Left lung (tissue), 14 donors: ENCODE measurements at places on chromosomes 3 and 15. TPM values are rescaled to one million over a fixed set of nuclear protein-coding genes. Genes with fewer than 3 reads are reported as not detected.

XIRP1 gene
- 0.18 TPM for total RNA-seq

SKOR1 gene
- 0.34 TPM for total RNA-seq

DNA sequence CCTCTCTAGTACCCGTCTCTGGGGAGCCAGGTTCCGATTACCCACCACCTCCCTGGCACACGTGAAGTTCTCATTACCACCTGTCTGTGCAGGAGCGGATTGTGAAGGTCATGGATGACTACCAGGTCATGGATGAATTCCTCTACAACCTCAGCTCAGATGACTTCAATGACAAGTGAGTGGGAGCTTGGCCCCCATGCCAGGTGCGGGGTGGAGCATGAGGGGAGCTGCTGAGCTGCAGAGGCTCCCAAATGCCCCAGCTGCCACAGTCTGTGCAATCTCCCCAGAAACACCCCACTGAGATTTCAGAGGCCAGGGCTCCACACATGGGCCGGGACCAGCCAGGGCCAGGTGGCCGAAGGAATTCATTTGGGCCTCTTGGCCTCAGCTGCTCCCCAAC lies 34.3 kb downstream of the DNAH1 start:
- H3K27me3 ChIP-seq = no peaks in the 10 kb centered on the region
- no peak for DNase-seq
- no peaks in the 10 kb centered on the region for H3K4me1 ChIP-seq
- H3K36me3 ChIP-seq = no peaks in the 10 kb centered on the region

- no peak for DNase-seq
- H3K27ac ChIP-seq = no peak overlapping the region
- H3K27me3 ChIP-seq = no peaks in the 10 kb centered on the region
- no peaks in the 10 kb centered on the region for H3K4me1 ChIP-seq
- H3K4me3 ChIP-seq = no peak overlapping the region
- H3K36me3 ChIP-seq = no peaks in the 10 kb centered on the region
Observed at GRCh38 chr3:22988566-22988965, 214.6 kb upstream of the UBE2E2 start.

DNA sequence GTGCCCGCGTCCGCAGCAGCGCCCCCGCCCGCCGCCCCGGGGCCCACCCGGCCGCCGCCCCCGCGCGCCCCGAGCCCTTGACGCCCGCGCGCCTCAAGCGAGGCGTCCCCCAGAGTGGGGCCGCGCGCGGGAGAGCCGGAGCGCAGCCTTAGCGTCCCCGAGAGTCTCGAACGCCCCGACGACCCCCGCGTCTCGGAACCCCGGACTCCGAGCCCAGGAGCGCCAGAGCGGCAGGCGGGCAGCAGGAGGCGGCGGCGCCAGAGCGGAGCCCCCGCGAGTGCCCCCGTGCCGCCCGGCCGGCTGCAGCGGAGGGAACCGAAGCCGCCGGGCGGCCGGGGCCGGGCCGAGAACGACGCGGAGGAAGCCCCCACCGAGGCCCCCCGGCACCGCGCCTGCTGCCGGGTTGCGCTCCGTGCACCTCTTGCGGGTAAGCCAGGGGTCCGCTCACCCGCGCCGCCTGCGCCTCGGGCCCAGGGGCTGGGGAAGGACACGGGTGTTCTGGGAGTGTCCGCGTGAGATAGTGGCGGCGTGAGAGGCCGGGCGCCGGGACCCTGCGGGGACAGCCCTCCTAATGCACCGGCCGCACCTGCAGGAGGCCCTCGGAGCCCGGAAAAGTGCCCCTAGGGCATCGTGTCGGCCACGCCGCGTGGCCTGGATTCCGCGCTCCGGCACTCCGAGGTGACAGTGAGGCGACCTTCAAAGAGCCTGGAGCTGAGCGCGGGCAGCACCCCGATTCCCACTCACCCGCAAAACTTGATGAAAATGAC lies 52.0 kb upstream of the ULK4 start:
- peaks cover 55% of the 10 kb centered on the region for H3K4me1 ChIP-seq
- no peak for DNase-seq
- H3K27ac ChIP-seq = peak overlapping the region; percentile 100
- no peaks in the 10 kb centered on the region for H3K27me3 ChIP-seq

DNA sequence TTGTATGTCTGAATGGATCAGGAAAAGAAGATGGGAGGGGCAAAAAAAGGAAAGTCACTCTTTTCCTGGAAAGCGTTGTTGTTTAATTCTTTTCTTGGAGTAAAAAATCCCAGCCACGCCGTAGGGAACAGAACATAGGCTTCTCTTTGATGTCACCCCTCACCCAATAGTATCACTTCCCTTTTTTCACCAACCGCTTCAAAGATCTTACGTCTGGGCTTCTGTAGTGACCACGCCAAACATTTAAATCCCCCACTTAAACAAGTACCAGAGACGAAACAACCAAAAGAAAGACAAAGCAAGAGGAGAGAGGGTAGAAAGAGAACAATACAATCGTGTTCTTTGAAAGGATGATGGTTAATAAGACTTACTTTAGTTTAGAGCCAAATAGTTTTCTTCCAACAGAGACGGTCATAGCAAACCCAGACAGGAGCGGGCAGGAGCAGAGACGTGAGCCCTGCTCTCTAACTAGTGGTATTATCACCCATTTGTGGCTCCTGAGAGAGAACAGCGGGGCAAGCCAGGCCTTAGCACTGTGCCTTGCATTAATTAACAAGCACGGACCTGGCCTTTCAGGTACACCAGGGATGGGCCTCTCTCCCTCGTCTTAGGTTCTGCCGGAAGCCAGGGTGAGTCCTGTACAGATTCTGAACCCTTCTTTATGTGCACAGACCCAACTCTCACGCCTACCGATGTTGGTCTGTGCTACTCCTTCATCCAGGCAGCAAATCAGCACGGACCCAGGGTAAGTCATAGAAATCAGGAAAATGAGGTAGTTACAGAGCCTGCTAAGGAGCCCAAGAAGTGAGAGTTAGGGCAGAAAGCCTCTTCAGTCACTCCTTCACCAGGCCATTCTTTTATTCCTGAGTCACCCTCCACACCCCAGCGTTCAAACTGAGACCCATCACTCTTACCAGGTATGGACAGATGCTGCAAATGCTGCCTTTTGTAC lies 28.2 kb upstream of the BCL6 start:
- no peaks in the 10 kb centered on the region for H3K27me3 ChIP-seq
- no peak overlapping the region for H3K4me3 ChIP-seq
- no peak for DNase-seq
- no peaks in the 10 kb centered on the region for H3K36me3 ChIP-seq
- H3K27ac ChIP-seq = peak overlapping the region; percentile 54

DNA sequence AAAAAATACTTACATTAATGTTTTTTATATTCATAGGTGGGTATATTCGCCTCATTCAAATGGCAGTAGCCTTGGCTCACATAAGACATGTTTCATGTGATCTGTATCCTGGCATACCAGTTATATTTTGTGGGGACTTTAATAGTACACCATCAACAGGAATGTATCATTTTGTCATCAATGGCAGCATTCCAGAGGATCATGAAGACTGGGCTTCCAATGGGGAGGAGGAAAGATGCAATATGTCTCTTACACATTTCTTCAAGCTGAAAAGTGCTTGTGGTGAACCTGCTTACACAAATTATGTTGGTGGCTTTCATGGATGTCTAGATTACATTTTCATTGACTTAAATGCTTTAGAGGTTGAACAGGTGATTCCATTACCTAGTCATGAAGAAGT lies 3.5 kb downstream of the PDE12 start:
- peaks cover 47% of the 10 kb centered on the region for H3K4me1 ChIP-seq
- no peaks in the 10 kb centered on the region for H3K36me3 ChIP-seq
- no peak overlapping the region for H3K27ac ChIP-seq
- no peak overlapping the region for H3K4me3 ChIP-seq

DNA sequence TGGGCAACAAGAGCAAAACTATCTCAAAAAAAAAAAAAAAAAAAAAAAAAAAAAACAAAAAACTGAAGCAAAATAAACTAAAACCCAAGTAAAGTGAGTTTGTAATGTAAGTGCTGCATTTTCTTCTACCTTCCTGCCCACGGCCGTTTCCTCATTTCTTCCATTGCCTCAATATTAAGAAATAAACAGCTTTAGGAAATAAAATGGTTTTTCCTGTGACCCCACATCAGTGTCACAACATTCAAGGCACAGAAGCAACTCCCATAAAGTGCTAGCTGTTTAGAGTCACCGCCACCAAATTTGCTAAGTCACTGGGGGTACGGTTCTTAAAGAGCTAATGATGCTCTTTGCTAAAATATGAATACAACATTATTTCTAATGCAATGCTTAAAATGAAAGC lies 3.3 kb downstream of the PKM start:
- H3K27ac ChIP-seq = peak overlapping the region; percentile 98
- DNase-seq = no peak
- H3K27me3 ChIP-seq = no peaks in the 10 kb centered on the region
- H3K4me1 ChIP-seq = peaks cover 35% of the 10 kb centered on the region
- no peak overlapping the region for H3K4me3 ChIP-seq

- peak overlapping the region; percentile 18 for H3K27ac ChIP-seq
- no peaks in the 10 kb centered on the region for H3K36me3 ChIP-seq
- no peak for DNase-seq
Observed at GRCh38 chr15:99568625-99569352, 3.0 kb downstream of the MEF2A start.
